ENCODE measurements at places on chromosomes 13 and 19.
A peak's percentile ranks its signal among the peaks of the same experiment; 100 is the strongest.

- DNase-seq, result no peak
Observed at GRCh38 chr13:47774671-47774994, 226.4 kb downstream of the SUCLA2 start.

DNA sequence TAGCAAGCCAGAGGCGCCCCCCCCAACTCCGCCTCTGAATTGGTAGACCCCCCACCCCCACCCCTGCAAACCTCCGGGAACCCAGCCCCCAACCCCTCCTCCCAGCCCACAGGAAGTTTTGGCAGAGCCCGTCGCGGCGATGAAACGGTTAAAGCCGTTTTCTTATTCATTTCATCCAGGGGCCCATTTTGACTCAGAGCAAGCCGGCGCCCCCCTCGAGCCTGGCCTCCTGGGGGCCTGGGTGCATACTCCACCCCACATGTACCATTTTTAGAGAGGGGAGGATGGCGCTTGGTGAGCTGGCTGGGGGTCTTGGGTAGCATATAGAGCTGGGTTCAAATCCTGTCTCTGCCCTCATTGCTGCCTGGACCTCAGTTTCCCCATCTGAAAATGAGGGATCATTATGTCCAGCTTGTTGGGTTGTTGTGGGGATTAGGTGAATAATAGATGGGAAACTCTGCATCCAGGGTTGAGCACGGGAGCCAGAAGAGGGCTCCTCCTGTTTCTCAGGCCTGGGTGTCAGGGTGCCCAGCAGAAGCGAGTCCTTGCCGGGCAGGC, 7.9 kb upstream of the JUNB start:
- peak; percentile 26 for DNase-seq

DNA sequence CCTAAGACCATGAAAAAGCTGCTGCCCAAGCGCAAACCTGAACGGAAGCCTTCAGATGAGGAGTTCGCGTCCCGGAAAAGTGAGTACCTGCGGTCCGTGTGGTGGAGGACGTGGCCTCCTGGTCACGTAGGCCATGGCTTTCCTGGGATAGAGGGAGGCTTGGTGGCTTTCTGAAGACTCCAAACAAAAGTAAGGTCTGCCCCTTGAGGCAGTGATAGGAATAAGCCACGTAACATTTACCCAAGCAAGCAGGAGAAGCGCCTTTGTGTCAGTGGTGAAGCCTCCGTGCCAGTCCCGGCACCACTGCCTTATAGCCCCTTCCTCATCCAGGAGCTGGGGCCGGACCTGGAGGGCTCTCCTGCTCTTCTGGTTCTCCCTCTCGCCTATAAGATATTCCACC, 34.3 kb upstream of the TEX29 start:
- no peak for DNase-seq

DNA sequence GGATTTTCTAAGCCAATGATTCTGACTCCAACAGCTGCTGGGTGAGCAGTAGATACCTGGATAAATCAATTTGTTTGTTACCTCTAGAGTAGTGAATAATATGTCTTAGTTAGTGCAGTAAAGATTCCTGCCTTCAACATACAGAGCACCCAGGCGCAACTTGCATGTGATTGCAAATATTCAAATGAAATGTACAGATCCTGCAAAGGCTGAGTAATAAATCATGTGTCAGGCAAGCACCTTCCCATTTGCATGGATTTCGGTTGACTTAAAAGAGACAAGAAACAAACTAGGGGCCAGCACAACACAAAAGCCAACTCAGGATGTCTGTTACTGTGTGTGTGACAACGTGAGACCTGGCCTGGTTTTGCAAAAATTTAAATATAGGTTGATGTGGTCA, 79.7 kb downstream of the TNFSF11 start:
- no peak for DNase-seq

DNA sequence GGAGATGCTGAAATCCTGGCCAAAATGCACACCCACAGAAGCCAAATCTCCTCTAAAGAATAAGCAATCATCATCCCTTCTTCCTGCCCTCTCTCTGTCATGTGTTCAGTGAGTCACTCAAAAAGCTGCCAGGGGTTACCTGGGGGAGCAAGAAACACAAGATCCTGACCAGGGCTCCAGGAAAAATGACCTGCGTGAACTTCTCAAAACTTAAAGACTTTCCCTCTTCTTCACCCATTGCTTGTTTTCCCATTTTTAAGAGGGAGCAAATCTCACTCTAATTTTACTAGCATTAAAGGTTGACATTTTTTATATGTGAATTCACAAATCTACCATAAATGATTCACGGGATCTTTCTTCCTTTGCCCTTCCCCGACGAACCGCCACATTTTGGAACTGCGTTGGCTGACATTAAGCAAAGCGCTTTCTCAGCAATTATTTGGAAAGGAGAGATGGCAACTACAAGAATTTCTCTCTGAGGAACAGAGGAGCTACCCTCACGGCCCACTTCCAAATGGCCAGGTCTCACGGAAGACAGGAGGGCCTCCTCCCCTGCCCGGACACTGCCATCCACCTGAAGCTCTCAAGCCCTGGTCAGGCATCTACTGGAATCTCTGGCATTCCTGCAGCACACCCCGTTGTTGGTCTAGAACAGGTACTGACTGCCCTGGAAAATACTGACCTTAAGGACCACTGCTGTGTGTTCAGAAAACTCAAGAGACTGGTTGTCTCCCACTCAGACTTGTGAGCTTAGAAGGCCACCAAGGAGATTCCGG, 14.2 kb downstream of the TSHZ3 start:
- DNase-seq, result no peak

- DNase-seq, result no peak
Observed at GRCh38 chr19:40724855-40725254, 7.9 kb downstream of the ITPKC start.

DNA sequence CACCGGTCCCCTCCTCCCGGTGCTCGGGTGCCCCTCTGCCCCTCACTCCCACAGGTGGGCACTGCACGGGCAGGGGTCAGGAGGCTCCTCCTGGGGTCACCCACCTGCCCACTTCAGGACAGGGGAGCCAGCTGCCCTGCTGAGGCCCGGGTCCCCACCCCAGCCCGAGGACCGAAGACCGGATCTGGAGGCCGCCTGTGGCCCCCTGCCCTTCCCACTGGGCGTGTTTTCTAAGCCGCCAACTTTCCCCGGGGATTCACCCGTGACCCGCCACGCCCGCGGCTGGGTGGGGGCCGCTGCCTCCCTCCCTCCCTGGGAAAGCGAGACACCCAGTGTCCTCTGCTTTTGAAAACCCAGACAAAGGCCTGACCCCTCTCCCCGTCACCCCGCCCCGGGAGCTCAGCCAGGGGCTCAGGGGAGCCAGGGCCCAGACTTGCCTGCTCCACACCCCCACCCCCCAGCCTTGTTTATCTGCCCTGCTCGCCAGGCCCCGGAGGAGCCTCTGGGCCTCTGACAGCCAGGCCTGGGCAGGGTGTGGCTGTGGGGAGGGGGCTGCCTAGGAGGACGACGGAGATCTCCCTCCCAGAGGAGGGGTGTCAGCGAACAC, 1.3 kb downstream of the PALM start:
- DNase-seq, result no peak
